ENCODE measurements at places on chromosomes 11 and 22.
A peak's percentile ranks its signal among the peaks of the same experiment; 100 is the strongest.

GRCh38 chr11:120595557-120595956 is 84.0 kb downstream of the GRIK4 start:
- no peak for DNase-seq

DNA sequence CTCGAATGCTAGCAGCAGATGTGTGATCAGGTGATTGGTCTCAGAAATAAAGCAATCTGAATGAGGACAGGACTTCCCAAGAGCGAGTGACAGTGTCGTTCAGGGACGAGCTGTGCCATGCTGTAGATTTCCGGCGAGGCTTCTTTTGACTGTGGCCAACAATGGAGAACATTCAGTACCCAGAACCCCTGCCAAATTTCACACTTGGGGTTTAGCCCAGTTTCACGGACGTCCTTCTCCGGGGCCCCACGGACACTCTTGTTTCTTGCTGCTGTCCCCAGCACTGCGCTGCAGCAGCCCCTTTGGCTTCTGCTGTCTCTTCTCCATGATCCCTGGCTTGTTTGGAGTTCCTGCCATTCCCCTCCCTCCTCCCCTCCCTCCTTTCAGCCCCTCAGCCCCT is 115.1 kb upstream of the GRAMD1B start:
- DNase-seq = no peak

DNA sequence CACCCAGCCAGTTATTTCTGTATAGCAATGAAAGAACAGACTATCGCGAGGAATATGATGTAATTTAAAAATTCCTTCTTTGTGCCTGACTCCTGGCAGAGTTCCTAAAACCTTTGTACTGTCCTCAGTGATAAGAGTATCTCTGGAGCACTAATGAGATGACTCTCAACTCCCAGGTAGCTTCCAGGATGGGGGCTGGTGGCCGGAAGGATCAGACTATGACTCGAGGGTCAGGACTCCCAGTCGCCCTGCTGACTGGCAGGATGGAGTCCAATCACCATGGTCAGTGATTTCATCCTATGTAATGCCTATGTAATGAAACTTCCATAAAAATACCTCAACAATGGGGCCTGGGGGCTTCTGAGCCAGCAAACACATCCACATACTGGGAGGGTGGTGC is 135.1 kb downstream of the SHANK2 start:
- DNase-seq = no peak

GRCh38 chr11:20357150-20357549 is 6.4 kb upstream of the HTATIP2 start:
- DNase-seq = no peak

DNA sequence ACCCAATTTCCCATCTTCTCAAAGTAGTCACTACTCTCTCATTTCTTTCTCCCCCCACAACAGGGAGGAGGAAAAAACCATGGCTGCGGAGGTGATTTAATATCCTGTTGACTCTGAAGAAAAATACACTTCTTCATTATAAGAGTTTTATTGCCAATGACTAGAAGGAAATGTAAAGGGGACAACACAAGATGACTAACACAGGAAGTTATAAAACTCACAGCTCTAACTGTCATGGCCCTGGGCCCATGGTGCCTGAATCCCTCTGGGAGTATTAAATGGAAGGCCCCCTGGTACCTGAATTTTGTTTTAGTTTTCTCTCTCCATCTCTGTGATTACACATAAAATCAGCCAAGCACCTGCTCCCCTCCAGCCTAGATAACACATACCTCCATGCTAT is 352.8 kb upstream of the FAT3 start:
- DNase-seq = no peak

DNA sequence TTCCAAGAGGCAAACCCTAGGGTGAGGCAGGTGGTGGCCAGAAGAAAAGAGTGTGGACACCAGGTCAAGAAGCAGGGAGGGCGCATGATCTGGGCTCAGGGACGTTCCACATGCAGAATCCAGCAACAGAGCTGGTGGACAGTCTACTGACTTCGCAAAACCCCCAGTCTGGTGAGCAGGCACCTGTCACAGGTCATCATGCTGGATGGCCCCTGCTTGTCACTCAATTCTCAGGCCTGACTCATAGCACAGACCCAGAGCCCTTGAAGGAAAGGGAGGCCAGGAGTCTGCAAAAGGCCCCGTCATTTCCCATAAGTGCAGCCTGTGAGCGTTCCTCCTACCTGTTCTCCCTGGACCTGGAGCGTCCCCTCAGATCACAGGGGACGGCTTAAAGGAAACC is 18.2 kb downstream of the APOL4 start:
- no peak for DNase-seq

DNA sequence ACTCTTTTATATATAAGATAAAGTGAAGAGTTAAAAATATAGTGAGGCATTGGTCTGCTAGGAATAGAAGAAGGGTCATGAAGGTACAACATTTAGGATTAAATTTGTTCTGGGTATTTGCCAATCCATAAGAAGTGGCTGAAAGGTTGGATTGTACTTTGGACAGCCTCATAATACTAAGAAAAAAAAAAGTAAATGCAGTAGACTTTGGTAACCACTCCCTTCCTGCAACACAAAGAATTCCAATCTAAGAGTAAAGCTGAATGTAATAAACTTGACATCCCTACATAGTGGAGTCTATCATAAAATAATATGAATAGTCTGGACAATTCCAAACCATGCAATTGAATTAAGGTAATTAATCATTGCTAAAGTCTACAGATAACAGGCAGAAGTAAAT is 2294.4 kb downstream of the LRRC4C start:
- no peak for DNase-seq

GRCh38 chr11:58334708-58335107 is 24.2 kb downstream of the OR5B17 start:
- peak; percentile 35 for DNase-seq

DNA sequence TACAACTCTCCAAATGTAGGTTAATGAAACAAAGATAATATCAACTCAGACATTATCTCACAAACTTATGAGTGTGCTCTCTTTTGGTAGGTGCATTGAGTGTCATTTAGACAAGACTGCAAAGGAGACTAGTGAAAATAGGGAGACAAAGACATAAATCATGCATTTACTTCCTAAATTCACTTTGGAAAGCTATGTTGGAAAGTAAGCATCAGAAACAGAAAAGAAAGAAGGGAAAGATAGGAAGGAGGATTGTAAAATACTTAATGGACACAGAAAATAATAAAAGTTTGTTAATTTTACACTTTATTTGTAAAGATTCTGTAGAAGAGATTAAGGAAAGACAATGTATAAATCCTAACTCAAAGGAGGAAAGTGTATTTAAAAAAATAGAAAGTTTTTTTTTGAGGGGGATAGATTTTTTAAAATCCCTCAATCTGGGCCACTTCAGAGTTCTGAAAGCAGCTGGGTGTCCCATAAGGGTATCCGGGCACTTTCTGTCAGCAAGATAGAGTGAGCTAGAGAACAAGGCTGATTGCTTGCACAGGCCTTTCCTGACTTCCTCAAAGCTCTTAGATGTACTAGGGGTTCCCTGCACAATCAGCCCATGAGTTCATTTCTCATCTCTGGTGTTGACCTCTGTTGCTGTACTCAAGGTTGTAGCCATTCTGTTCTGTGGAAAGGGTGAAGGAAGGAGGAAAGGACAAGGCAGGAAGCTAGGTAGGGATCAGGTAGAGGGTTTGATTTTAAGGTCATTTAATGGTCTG is 22.4 kb upstream of the RDX start:
- DNase-seq = no peak

- peak; percentile 98 for DNase-seq
Measured at GRCh38 chr11:5280582-5281102, 10.9 kb upstream of the HBE1 start.

DNA sequence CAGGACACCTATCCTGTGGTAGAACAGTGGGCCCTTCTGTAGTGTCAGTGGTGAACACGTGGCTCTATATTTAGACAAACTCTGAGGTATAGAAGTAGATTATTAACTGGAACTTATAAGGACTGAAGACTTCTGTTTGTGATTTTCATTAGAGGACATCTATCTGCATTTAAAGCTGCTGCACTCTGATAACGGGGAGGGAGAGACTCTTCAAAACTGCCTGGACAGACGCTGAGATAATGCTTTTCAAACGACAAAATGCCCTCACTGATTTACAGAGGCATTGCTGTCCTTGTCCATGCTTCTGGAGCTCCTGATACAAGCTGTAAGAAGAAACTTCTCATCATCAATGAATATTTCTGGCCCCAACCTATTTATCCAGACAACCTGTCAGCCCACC is 425.2 kb downstream of the OPCML start:
- DNase-seq = no peak

DNA sequence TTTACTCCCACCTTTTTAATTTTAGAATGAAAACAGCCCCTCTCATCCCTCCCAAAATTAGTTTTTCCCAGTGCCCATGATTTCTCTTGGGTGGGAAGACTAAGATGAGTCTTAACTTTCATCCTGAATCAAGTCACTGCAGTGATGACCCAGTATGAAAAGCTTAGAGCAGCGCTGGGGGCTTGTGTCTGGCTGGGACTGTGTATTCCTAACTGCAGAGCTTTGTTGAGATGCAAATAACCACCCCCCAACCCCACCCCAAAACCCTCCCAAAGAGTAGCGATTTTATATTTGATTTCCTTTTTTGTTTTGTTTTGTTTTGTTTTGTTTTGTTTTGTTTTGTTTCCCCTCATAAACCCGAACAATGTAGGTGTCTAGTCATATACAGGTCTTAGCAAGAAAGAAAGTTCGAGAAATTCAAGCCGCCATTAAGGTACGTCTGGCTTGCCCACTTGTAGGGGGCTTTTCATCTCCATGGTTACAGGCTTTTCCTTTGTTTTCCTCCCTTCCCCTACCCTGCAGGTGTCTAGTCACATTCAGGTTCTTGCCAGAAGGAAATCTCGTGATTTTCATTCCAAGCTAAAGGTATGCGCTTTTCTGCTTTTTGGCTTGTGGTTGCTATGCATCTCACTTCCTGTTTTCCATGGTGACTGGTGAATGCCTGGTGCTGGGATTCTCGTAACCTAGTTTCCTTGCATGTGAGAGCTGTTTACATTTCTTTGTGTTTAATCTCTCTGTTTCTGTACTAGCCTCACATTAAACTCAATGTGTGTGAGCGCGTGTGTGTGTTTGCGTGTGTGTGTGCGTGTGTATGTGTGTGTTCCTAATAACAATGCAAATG is 144.6 kb upstream of the RASSF10 start:
- peak; percentile 39 for DNase-seq

- no peak for DNase-seq
Measured at GRCh38 chr11:72534371-72535193, 100.3 kb upstream of the CLPB start.
